Activated T-helper 9 cell treated with anti-CD3 and anti-CD28 coated beads, Interleukin-2, amount 50 U/mL, for 16 hours (primary cell): ENCODE measurements at places on chromosomes 2 and 18.

DNA sequence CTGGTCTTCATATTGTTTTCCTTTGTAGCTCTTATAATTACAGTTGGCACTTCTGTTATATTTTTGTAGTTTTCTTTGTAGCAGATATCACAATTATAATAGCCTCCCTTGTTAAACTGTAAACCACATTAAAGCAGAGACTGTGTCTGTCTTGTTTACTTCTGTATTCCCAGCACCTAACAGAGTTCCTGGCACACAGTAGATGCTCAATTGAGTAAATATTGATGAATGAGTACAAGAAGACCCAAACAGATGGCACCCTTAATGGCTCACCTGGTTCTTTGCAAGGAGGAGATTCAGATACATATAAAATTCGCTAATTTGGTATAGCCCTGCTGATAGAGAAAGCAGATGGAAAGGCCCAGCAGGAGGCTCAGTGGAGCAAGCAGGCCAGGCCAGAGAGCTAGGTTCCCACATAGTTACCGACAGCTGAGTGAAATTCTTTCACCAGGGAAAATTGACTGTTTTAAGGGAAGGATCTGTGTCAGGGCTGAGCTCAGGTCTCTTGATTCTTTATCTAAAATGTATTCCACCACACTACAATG lies 120.1 kb downstream of the NUP35 start:
- no peak for DNase-seq

- DNase-seq, result no peak
These were observed 649.8 kb downstream of the ARHGAP15 start for GRCh38 chr2:143779021-143779420.

- DNase-seq, result no peak
These were observed 1.5 kb downstream of the DLX2 start for GRCh38 chr2:172100935-172101820.

DNA sequence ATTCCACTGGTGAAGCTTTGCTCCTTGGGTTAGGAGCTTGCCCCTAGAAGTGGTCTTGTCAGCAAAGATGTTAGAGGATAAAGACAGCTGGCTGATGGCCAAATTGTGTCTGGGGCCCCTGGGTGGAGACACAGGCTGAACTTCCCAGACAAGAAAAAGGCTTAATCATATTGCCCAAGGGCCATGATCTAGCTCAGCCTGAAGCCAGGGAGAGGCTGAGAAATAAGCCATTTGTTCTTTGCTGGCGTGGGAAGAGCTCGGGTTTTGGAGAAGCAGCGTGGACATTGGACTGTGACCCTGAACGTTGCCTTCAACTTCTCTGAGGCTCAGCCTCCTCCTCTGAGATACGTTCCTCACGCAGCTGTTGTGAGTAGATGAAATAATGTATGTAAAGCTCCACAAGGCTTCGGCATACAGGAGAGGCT lies 153.0 kb downstream of the ZFP36L2 start:
- no peak for DNase-seq

DNA sequence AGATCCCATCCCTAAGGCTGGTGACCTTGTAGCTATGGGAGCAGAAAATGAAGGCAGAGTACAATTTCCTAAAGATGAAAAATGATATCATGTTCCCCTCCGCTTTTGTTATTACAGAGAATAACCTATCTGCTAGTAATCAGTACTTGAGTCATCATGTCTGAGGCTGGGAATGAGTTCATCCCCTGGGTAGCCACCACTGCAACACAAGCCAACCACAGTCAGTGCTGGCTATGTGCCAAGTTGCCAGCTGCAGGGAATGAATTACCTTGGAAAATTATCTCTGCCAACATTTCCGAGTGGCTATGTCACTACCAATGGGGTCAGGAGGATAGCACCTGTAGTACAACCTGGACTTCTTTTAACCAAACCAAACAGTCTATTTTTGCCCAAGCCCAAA lies 1094.7 kb upstream of the DDX18 start:
- no peak for DNase-seq

- DNase-seq, result no peak
These were observed 536.4 kb upstream of the NRP2 start for GRCh38 chr2:205145888-205146287.

GRCh38 chr18:31410716-31411483 lies 34.3 kb downstream of the DSG4 start:
- no peak for DNase-seq

DNA sequence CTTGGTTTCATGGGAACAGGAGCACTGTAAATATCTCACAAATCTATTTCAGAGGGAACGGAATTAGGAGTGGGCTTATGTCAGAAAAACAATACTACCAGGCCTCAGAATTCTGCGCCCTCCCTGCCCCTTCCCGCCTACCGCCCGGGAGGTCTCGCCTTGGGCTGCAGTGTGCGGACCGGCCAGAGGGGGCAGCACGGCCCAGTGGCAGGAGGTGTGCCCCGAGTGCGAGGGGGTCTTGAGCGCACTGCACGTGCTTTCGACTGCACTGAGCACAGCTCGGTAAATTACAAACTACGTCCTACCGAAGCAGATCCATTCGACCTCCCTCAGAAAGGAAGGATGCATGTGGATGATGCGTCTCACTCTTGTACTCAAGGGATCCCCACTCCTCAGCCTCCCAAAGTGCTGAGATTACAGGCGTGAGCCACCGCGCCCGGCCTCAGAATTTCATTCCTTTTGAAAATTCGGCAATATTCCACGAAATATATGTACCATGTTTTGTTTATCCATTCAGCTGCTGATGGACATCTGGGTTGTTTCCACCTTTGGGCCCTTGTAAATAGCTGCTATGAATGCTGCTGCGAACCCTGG lies 297.0 kb downstream of the BCL2 start:
- no peak for DNase-seq

- DNase-seq, result no peak
These were observed 27.2 kb upstream of the CDH2 start for GRCh38 chr18:28204154-28204553.

- DNase-seq, result no peak
These were observed 65.1 kb upstream of the TRIB2 start for GRCh38 chr2:12651641-12652040.

GRCh38 chr18:11688972-11689668 lies at the start of gene GNAL:
Gene GNAL, plus strand, starts transcription at chr18:11689264. Its CDS starts 300 bp downstream, at chr18:11689564.
- DNase-seq, result peak; percentile 16

DNA sequence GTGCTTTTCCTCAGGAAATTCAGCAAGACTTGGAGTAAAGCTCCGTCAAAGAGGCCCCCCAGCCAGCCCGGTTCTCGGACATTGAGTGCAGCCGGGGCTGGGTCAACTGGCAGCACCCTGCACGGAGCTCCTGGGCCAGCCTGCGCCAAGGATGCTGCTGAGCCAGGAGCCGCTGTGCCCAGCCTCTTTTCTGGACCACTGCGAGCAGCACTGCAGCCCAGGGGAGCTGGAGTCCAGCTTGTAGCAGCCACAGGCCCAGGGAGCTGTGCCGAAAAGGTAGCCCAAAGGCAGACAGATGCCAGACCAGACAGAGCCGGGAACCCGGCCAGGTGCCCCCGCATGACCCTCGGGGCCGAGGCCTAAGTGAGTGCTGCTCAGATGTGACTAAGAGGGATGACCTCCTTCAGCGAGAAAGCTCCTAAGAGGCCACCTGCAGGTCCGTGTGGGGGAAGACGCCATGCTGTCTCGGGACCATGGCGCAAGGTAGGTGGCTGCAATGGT lies 7.3 kb downstream of the CLHC1 start:
- no peak for DNase-seq

GRCh38 chr2:157868993-157869392 lies 7.1 kb downstream of the ACVR1 start:
- no peak for DNase-seq

GRCh38 chr2:3606028-3606369 lies 11.1 kb downstream of the COLEC11 start:
- DNase-seq, result no peak

- DNase-seq, result no peak
These were observed 208.2 kb upstream of the CHAC2 start for GRCh38 chr2:53559302-53559966.

DNA sequence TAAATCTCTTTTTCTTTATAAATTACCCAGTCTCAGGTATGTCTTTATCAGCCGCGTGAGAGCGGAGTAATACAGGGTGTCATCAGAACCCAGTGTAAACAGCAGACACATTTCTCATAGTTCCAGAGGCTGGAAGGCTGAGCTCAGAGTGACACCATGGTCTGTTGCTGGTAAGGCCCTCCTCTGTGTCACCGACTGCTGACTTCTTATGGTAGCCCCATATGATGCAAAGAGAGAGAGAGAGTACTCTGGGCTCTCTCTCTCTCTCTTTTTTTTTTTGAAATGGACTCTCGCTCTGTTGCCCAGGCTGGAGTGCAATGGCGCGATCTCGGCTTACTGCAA lies 60.0 kb downstream of the SNORC start:
- DNase-seq, result no peak

DNA sequence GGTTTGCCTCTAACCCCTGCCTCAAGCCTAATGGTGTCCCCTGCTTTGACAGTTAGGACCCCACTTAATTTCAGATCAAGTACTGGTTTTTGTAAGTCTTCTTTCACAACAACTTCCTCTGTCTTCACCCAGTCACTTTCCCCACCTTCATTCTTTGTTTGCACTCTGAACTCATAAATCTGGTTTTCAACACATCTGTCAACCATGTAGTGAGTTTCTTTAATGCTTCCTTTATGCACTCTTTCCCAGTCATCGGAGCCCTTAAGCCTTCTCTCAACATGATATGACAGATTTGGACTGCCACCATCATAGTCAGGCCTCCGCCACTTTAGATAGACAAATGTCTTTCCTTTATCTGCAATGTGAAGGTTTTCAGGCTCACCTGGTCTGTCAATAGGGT lies 109.1 kb downstream of the PLEKHA3 start:
- no peak for DNase-seq

DNA sequence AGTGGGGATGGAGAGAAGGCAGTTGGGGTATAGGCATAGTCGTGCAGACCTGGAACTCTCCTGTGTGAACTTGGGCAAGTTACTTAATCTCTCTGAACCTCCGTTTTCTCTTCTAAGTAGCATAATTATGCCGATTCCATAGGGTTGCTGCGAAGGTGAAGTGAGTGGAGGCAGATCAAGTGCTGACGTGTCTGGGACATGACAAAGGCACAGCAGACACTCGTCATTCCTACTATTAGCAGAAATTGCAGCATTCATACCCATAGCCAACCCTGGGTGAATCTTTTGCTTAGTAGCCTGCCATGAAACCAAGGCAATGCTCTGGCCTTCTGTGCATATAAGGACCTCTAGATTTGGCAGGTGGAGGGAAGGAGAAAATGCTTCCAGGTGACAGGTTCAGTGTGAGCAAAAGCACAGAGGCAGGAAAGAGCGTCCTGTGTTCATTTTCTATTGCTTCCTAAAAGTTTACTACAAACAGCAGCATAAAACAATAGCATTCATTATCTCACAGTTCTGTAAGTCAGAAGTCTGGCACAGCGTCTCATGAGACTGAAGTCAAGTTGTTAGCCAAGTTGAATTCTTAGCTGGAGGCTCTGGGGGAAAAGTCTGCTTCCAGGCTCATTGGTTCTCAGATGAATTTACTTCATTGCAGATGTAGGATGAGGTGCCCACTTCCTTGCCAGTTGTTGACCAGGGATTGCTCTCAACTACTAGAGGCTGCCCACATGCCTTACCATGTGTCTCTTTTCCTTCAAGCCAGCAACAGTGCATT lies 77.8 kb downstream of the CTIF start:
- no peak for DNase-seq

DNA sequence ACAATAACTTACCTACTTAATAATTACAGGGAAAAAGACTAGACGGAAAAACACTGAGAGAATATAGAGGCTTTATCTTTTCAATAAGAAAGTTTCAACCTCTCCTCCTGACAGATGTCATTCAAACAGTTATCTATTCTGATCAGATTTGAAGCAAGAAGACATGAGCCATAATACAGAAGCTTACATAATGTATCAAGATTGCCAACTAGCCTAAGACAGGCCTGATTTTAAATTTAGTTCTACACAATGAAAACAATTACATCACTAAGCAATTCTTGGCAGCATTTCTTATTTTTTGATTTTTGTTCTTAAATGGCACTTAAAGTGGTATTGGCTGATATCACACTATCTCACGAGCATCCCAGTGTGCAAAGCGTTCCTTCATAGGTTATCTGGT lies 41.6 kb downstream of the GPR155 start:
- no peak for DNase-seq

- no peak for DNase-seq
These were observed 129.7 kb downstream of the MAP3K20 start for GRCh38 chr2:173205375-173205774.

DNA sequence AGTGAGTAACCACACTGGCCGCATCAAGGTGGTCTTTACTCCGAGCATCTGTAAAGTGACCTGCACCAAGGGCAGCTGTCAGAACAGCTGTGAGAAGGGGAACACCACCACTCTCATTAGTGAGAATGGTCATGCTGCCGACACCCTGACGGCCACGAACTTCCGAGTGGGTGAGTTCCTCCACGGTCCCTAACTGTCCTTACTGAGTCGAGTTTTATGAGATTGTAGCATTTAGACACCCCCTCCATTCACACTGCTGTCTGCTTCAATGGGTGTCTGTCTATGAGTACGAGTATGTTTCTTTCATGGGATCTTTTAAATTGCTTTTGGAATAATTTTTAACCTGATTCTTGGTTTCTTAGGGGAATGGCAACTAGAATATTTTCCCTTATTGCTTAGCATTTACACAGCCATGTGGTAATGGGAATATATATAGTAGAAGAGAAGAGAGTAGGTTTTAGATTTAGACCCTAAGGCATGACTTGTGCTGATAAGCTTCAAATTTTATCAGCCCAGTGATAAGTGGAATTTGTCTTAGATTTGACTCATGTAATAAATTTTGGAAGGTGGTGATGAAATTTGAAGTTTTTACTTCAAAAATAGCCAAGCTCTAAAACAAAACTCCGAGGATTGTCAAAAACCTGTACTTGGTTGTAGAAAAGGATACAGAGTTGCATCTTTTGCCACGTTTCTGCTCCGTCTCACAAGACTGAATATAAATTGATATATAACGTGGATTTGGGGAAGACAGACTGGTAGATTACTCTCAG lies 188.2 kb downstream of the LTBP1 start:
- no peak for DNase-seq

DNA sequence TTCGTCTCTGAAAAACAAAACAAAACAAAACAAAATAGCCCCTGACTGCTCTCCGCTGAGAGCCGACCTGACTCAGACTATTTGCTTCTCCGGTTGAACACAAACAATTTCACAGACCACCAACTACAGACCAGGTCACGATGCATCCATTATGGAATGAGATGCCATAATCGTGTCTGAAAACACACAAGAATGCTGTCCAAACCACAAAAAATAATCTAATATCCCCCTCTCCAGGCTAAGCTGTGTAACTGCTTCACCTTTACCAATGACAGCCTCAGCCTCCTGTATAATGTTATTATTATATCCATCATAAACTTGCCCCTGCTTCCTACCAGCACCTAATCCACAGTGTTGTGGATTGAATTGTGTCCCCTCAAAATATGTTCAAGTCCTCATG lies 114.7 kb downstream of the DNAH6 start:
- no peak for DNase-seq

- DNase-seq, result peak; percentile 46
These were observed 519 bp downstream of the TEX261 start for GRCh38 chr2:70994009-70994698.

DNA sequence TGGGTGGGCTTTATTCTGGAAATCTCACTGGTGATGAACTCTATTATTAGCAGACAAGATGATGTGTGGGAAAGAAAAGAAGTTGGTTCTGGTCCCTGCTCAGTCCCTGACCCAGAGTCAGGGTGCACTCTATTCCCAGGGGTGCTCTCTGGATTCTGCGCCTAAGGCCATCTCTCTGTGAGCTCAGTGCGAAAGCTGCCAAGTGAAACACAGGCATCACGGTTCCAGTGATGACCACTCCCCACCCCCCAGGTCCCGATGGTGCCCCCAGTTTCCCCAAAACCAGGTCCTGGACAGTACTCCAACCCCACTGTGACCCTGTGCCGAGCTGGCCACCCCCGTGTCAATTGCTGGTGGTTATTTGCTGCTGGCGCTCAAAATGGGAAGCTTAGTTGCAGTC lies 30.1 kb downstream of the RHOB start:
- DNase-seq, result no peak
